ENCODE measurements at places on chromosomes 4 and X.

DNA sequence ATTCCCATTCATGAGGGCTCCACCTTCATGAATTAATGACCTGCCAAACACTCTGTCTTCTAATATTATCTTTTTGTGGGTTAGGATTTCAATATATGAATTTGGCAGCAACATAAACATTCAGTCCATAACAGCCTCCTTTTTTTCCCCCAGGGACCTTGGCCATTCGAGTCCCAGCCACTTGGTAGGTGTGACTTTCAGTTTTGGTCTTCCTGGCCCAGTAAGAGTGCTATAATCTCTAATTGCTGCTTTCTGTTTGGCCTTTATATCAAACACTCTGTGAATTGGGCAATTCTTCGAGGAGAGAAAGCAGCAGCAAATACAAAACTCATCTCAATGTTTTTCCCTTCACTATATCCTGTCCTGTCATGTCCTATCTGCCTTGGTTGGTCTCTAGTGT, 12.4 kb upstream of the RADX start:
- no peak for DNase-seq

DNA sequence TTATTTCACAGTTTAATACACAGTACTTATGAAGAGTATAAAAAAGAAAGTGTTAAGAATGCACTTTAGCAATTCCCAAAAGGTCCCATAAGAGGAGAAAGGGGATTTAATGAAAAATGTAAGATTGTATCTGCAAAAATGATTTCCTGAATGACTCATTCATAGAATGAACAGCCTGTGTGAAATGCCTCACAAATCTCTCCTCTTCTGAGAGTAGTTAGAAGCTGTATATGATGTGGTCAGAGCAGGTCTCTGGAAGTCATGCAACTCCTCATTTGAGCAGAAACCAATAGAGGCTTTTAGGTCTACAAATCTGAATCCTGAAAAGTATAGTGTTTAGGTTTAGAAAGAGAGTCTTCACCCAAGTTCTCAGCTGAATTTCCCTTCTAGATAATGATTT, 381.3 kb upstream of the INTU start:
- DNase-seq: no peak

DNA sequence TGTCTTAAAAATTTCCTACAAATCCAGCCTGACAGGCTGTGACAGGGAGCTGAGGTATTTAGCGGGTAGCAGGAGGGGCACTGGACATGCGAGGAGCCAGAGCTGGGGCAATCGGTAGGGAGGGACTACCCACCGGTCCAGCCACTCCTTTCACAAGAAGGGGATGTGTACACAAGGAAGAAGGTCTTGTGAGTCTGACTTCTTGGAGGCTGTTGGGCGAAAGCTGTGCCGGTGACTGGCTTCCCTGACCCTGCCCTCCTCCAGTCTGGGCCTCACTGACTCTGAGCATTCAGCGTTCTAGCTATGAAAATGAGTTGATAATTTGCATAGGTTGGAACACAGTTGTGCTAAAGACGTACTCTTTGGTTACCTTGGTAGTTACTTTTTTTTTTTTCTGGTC, 12.7 kb upstream of the CXCL8 start:
- no peak for DNase-seq

- no peak for DNase-seq
Measured at GRCh38 chr4:3572363-3572762, 40.1 kb upstream of the LRPAP1 start.

DNA sequence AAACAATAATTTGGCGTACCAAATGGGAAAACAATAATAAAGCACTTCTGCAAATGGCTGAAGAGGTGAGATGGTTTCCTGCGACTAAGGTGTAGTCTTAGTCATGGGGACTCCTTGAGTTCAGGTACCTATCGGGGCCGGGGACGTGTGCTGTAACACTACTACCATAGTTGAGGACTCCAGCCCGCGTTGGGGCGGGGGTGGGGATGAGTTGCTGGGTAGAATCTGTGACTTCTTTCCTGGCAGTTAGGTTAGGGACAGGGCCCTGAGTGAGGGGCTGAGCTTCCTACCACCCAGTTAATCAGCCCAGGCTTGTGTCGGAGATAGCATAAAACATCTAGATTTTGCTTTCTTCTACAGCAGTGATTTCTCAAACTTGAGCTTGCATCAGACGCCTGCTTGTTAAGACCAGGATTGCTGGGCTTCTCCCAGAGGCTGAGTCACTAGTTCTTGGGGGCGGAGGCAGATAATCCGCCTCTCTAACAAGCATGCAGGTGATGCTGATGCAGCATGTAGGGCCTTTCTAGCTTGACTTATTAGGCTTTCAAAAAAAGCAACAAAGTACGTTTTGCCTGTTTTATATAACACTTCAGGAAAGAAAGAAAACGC, 30.2 kb downstream of the RBBP7 start:
- no peak for DNase-seq

- no peak for DNase-seq
Measured at GRCh38 chrX:41695426-41695825, 6.7 kb downstream of the GPR34 start.

GRCh38 chr4:138053641-138054301, 188.4 kb downstream of the SLC7A11 start:
- DNase-seq: no peak

DNA sequence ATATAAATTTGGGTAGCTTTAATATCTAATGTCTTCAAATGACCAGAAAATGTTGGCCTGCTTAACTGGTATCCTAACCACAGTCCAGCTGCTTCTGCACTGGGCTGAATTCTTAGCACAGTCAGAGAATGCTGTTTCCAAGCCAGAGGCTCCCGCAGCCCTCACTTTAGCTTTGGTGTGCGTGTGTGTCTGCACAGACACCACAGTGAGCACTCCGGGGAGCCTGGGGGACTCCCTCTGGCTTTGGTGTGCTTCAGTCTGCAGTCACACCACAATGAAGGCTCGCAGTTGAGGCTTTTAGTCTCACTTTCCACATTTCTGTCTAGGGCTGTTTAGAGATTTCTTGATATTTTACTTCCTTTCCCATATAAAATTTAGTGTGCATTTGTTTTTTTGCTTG, 53.6 kb downstream of the APOO start:
- no peak for DNase-seq

GRCh38 chr4:42436928-42437565, 39.8 kb downstream of the SHISA3 start:
- DNase-seq: no peak

DNA sequence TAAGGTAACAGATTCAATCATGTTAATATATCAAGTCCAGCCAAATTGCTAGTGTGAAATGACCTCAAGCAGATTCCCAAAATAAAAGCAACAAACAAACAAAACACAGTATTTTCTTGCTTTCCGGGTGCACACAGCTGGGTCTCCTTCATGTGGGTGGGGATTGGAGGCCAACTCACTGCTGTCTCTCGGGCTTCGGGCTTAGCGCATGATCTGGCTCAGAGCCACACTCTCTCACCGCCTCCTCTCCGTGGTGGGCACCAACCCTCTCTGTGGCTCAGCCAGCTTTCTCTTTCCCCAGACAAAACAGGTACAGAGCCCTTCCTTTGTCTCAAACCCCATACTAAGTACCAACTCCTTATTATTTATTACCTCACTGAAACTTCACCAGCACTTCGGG, 2.9 kb upstream of the REELD1 start:
- no peak for DNase-seq

DNA sequence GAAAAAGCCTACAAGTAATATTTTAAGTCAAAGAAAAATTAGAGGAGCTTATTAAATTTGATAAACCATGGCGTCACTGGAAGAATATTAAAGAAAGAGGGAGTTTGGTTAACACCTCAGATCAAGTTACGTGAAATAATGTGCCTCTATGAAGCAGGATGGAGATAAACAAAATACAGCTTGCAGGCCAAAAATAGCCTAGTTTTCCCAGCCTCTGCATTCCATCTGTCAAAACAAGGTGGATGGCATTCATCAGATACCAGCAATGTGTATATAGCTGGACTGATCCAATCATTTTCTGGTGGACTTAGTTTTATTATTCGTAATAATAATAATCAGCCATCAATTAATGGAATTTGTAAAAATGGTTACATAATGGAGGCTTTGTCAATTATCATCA, 230.7 kb downstream of the NR3C2 start:
- DNase-seq: no peak

DNA sequence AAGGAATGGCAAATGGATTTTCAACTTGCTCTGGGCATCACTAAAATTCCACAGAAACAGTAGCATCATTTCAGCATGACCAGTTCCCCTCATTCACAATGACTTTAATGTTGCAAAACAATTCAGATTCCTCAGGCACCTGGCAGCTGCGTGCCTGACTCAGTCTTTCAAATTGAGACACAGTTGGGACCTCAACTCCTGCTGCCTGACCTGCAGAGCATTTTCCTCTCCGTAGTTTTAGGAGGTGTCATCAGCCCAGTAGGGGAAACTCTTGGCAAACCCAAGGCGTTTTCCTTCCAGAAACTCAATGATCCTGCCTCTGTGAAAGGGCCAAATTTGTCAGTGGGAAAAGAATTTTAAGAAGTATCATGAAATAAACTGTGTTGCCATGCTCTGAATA, 388.9 kb downstream of the SPRY1 start:
- DNase-seq: no peak

- no peak for DNase-seq
Measured at GRCh38 chr4:183729430-183730328, 70.6 kb downstream of the TRAPPC11 start.

DNA sequence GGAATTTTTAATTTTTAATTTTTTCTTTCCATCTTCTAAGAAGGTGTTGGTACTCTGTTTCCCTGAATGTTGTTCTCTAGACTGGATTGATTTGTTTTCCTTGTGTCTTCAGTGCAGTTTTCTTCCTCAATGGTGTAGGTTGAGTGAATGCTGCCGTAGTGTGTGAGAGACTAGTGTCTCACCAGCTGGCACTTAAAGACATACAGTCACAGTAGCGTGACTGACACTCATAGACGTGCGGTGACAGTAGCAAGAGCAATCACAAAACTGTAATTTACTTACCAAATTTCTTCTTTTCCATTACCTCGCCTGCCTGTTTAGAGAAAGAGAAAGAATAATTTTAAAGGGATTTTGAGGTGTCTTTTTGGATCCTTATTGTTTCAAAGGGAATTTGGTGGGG, 21.4 kb upstream of the PGM2 start:
- DNase-seq: no peak

- DNase-seq: peak; percentile 46
Measured at GRCh38 chrX:153539171-153539978, 21.9 kb downstream of the ATP2B3 start.

DNA sequence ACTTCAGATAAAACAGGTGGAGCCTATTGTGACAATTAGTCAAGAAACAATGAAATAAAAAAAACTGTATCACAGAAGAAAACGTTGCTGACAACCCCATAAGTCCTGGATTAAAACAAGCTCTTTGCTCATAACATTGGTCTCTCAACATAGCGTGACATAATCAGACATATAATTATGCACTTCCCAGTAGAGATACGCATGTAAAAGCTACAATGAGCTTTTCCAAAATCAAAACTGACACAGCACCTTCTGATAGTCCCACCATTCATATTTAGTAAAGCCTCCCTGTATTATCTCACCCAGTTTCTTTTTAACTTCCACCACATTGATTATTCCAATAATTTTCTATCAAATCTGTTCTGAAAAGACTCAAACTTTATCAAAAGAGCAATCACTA, 372.1 kb upstream of the SMIM31 start:
- DNase-seq: no peak

DNA sequence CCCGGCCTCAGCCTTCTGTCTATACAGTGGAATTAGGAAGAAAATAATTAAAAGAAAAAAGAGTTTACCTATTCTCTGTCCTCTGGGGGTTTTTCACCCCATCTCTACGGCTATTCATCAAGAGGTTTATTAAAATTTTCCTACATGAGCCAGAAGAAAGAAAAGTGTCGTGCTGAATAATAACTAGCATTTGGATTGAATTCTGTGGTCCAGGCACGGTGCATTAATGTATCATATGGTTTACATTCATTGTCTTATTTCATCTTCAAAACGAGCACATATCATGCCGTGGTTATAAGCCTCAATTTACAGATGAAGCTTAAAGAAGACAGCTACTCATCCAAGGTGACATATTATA, 5.4 kb upstream of the NAA15 start:
- DNase-seq: no peak

- DNase-seq: no peak
Measured at GRCh38 chr4:140932501-140933045, 176.4 kb upstream of the TBC1D9 start.

DNA sequence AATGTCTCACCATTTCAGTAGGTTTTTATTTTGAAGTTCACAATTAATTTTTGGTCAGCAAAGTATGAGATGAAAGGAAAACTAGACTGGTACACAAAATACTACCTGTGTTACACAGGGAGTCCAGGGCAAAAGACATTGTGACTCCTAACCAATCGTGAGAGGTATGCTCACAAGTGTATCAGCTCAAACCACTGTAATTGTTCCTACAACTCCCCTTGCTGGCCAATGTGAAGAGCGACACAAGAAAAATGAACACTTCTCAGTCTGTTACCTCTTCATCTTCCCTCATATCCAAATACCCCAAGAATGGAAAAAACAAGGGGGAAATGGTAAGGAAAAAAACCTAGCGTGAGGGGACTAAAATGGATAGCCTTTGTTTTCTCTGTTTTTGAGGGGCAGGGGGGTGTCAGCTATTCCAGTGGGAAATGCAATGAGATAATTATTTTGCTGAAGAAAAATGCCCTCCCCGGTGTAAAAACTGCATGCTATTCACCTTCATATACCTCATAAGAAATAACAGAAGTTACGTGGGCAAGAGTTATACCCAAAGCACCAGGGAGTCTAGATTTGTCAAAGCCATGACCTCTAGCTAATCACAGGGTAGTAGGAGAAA, 30.6 kb upstream of the NSUN7 start:
- no peak for DNase-seq

- no peak for DNase-seq
Measured at GRCh38 chr4:149029056-149029651, 586.9 kb upstream of the NR3C2 start.

- DNase-seq: no peak
Measured at GRCh38 chr4:87824352-87824751, 8.4 kb upstream of the MEPE start.

DNA sequence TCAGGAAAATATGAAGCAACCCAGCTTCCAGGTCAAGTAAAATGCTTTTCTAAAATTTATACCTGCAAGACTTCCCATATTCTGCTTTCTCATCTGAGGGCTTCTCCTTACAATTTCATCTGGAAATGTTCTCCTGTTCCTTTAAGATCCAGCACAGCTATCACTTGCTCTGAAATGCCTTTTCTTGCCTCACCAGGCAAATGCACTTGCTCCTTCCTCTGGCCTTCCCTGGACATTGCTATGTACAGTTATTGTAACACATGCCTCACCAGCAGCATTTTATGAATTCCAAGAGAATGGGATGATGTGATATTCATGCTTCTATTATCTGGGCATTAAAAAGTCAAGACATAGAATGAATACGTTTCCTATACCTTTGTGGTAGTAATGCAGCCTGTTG, 842.1 kb upstream of the INTU start:
- DNase-seq: no peak

DNA sequence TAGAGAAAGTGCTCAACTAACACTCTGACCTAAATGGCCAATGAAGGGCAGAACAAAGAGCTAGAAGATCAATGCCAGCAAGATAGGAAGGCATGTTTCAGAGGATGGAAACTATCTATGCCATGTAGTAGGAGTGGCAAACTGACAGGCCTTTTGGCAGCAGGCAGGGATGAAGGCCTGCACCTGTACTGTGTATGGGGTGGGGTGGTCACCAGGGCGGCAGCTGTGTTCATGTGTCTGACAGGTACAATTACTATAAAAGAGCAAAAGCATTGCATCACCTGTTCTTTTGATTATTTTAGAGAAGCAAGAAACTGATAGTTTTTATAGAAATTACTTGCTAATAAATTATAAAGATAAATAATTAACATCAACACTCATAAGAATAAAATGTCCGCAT, 239.1 kb downstream of the CAMK2D start:
- no peak for DNase-seq

Measured in stimulated activated CD8-positive, alpha-beta memory T cell treated with anti-CD3 and anti-CD28 coated beads, Interleukin-2, amount 100 ng/mL, for 48 hours (primary cell).